ENCODE measurements at places on chromosomes 12 and 14.

DNA sequence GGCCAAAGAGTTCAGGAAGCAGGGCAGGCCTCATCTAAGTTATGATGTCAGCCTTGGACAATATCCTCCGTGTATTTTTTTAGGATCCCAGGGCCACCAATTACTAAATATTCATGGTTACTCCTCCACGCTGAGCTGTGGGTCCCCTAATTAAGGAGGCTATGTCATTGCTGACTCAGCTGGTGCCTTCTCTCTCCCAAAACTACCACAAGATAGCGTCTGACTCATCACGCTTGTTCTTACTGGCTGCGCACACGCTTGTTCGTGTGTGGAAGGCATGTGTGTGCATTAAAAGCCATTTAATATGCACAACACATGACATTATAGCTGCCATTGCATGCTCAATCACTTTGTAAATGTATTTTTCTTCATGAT is 78.3 kb downstream of the GSC start:
- no peak for DNase-seq

DNA sequence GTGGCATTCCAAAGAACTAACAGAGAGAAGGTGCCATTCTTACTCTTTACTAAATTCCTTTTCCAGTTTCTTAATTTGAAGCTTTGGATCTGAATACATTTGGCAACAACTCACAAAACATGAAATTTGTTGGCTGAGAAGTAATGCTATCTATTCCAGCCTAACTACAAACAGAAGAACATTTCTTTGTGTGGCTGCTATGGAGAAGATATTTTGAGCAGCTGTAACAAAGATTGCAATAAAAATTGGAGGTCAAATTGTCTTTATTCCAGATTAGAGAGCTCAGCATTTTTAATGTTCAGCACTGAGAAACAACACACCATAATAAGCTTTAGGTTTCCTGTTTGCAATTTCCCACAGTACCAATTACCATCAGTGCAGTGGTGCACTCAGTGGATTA is 835.8 kb upstream of the FLRT2 start:
- DNase-seq, result no peak

- no peak for DNase-seq
These were observed 132.3 kb downstream of the EML1 start for GRCh38 chr14:99925471-99925870.

DNA sequence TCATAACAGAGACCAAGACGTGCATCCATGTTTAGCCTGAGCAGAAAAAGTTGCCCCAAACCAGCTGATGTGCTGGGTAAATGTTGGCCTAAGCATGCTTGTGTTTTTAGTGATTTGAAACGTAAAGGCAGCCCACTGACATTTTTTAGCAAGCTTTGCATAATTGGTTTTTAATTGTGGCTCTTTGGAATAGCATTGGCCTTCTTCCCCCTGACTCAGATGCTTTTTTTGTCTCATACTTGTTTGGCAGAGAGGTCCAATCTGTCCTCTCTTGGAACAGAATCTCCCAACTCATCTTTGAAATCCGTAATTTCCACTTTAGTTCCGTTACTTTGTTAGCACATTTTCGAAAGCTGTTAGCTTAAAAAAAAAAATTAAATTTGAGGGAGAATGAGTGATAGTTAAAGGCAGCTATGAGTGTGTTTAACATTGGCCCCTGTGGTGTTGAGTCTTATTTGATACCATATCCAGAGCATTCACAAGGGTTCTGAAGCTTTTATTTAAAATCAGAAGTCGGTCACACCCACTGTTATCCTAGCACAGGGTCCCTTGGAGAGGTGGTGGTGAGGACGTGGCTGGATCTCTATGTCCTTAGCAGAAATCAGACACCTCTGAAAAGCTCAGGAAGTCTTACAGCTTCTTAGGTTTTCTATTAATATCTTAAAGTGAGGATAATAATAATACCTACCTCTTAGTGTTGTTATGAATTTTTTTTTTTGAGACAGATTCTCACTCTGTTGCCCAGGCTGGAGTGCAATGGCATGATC is 15.6 kb downstream of the JDP2 start:
- DNase-seq, result no peak

GRCh38 chr12:26783131-26783526 is 49.9 kb downstream of the ITPR2 start:
- DNase-seq, result no peak

DNA sequence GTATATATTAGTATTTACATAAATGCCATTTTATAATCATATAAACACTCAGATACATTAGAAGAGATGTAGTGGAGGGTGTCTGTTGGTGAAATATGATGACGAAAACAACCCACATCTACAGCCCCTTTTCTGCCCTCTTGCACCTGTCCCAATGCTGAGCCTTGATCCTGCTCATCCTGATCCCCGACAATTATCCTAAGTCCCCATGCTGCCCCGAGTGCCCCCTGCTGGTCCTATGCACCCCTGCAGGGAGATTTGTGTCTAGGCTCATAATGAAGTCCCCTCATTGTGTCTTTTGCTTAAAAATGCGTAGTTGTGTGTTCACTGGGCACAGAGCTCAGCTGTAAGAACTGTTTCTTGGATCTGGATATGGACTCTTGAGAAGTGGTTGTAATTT is 554.5 kb downstream of the TMEM121 start:
- no peak for DNase-seq

DNA sequence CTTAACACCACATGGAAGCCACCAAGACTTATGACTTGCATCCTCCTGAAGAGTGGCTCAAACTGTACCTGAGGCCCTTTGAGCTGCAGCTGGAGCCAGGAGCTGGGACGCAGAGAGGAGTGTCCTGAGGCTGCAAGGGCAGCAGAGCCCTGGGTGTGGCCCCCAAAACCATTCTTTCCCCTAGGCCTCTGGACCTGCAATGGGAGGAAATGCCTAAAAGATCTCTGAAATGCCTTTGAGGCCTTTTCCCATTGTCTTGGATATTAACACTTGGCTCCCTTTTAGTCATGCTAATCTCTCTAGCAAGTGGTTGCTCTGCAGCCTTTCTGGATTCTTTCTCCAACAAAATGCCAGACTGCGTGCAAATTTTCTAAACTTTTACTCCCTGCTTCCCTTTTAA is 156.1 kb downstream of the SLC38A4 start:
- DNase-seq, result peak; percentile 10

- no peak for DNase-seq
These were observed 814 bp downstream of the ANKRD13A start for GRCh38 chr12:109999983-110000505.

DNA sequence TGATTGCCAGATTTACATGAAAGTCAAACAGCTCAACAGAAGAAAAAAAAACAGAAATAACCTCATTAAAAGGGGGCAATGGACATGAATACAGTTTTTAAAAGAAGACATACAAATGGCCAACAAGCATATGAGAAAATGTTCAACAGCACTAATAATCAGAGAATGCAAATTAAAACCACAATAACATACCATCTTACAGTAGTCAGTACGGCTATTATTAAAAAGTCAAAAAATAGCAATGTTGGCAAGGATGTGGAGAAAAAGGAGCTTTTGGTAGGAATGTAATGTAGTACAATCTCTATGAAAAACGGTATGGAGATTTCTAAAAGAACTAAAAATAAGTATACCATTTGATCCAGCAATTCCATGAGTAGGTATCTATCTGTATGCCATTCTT is 272.1 kb downstream of the CEP128 start:
- no peak for DNase-seq

GRCh38 chr14:58713677-58714076 is 75.9 kb downstream of the DACT1 start:
- no peak for DNase-seq

GRCh38 chr14:76826122-76826521 is at the start of gene LRRC74A:
LRRC74A (plus strand) TSS chr14:76826408; CDS start chr14:76826698, 290 bp downstream.
- DNase-seq, result no peak

- no peak for DNase-seq
These were observed 272.9 kb downstream of the ADGRD1 start for GRCh38 chr12:131226345-131227265.

DNA sequence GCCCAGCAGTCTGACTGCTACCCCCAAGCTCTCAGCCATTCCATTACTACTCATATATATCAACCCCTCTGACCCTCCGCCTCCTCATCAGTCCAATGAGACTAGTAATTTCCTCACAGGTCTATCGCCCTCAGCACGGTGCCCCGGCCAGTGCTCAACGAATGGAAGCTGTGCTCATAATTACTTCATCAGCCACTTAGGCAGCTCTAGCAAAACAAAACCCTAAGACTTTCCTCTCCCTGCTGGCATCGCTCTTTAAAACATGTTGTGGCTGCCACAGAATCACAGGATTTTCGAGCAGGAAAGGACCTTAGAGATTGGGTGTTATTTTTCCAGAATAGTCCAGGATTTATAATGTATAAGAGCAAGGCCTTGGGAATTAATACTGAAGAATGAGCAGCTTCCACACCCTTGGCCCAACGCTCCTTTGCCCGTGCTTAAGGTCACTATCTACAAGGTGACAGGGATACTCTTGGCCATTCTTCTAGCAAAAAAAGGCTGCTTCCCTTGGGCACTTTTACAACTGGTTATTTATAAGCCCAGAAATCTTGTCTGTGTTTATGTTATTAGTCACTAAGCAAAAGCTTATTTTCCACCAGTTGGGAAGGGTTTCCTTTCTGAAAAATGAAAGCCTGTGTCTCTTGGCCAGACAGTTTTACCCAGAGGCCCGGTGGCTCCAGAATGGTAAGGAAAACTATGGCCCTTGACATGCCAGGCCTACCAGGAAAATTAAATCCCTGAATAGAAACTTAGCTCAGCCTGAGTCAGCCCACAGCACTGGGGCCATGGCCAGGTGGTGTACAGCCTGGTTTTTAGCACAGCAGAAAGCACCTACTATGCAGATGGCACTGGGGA is 47.9 kb downstream of the NUAK1 start:
- DNase-seq, result no peak

- DNase-seq, result no peak
These were observed 22.8 kb downstream of the GALNT4 start for GRCh38 chr12:89501793-89502192.

DNA sequence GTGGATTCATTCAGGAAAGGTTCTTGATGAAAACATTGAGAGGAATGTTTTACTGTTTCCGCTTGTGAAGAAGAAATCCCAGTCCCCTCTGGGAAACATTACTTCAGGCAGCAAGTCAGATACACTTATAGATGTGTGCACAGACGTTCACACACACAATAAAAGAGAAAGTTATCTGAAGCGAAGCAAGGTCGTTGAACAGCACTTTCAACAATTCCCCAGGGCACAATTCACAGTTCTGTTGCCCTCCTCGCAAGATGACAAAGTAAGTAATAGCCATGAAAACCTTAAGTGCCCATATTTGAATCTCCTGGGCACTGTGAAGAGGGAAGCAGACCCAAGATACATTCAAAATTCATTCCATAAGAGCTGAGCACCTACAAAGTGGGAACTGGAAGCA is 156.6 kb upstream of the CAND1 start:
- DNase-seq, result no peak

DNA sequence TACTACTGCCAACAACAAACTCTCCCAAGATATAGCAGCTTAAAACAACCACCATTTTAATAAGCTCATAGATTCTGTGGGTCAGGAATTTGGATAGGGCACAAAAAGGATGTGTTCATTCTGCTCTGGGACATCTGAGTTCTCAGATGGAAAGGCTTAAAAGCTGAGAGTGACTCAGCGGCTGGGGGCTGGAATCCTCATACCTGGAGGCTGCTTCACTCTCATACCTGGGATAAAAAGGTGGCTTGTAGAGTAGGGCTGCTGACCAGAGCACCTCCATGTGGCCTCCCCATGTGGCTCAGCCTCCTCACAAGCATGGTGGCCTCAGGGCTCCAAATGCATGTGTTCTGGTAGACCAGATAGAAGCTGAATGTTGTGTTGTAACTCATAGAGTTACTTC is 20.2 kb upstream of the PELI2 start:
- no peak for DNase-seq

- DNase-seq, result no peak
These were observed 908 bp downstream of the ENTPD5 start for GRCh38 chr14:74018174-74018585.

DNA sequence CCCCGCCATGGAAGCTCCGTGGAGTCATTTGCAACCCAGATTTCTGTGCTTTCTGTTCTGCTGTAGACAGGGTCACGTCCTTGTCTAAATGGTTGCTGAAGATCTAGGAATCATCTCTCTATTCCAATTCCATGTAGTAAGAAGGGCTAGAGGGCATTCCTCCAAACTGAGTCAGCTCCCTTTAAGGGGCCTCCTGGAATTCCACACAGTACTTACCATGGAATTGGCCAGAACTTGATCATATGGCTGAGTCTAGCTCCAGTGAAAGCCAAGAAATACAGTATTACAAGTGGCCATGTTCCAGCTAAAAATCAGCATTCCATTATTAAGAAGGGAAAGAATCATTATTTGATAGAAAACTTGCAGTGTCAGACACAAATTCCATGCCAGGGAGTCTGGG is 171.9 kb downstream of the PRKCH start:
- DNase-seq, result no peak

GRCh38 chr12:6061660-6062059 is 62.8 kb downstream of the VWF start:
- no peak for DNase-seq

- no peak for DNase-seq
These were observed 28.2 kb upstream of the TMEM106C start for GRCh38 chr12:47935184-47935583.

DNA sequence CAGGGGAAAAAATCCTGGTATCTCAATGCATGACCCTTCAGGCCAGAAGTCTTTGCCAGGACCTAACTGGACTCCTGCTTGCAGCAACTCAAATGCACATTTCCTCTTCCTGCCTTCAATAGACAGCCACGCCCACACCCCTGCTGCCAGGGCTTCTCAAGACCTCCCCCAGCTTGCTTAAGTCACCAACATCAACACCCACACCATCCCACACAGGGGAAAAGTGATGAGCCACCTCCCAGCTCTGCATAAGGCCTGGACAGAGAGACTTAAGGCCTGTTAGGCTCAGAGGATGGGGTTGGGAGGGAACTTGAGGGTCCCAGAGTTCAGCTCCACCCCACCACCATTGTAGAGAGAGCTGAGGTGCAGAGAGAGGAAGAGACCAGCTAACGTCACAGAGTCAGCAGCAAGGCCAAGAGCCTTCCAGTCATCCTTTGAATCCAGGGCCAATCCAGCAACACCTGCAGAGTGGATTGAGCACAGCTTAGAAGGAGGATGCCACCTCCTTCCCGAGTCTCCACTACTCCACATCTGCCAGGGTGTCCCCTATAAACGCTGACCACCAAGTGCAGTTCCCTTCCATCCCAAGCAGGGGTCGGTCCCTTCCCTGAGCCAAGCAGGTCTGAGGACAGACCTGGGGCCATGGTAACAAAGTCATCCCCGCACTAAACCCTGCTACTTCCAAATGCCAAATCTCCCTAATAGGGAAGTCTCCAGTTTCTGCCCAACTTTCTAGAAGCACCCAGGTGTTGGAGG is 50.0 kb downstream of the KDM2B start:
- no peak for DNase-seq

DNA sequence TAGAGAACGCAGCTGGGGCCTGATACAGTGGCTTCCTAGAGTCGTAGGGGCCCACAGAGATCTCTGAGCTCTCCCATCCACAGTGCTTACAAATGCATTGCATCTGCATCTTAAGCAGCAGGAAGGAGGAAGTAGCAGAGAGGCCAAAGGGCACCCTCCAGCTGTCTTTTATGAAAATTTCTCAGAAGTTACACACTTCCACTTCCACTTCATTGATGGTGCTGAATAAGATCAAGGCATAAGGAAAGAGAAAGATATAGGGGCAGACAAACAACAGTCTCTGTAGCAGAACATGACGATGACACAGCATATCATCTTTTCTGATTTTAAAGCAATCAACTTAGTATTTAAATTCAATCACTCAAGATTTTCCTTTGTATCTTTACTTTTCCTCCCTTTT is 51.6 kb upstream of the ABCC9 start:
- DNase-seq, result no peak

Data from H7 (cell line).